ENCODE measurements at places on chromosomes 12 and 14. TPM values are rescaled to one million over a fixed set of nuclear protein-coding genes. Genes with fewer than 3 reads are reported as not detected.
A peak's percentile ranks its signal among the peaks of the same experiment; 100 is the strongest.

P2RX2 gene
- total RNA-seq: not detected

GRCh38 chr12:90959032-90959431 is 4.1 kb upstream of the CCER1 start:
- DNase-seq: no peak

SMAGP gene
- 17.4 TPM for total RNA-seq

- DNase-seq: peak; percentile 77
Measured at GRCh38 chr12:121144416-121144914, 11.8 kb downstream of the P2RX7 start.

METTL1 gene
- total RNA-seq: 40.6 TPM

HVCN1 gene
- not detected for total RNA-seq

DNA sequence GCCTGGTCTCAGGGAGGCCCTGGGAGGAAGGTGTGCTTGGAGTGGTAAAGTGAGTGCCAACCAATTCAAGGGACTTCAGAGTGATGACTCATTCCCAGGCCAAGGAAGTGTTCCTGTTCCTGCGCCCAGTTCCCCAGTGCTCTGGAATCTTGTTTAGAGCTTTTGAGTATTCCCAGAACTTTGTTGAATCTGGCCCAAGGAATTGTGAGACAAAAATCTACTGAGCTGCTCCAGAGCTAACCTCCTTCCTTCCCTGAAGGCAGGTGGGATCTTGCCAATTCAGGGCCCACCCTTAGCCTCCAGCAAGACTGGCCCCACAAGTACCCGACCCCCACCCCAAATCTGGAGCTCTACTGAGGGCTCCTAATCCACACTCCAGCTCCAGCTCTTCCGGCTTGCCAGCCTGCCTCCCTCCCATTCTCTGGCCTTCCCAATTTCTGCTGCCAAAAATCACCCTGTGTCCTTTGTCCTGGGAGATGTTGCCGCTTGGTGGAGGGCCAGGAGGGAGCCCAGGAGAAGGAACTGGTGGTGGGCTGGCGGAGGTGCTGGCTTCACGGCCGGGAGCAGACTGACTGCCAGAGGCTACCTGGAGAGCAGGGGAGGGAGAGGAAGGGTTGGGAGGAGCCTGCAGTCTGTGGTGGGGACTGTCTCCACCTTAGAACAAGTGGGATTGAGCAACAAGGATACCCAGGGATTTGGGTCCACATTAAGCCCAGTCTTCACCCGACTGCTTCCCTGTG is 2.0 kb upstream of the ATN1 start:
- DNase-seq: peak; percentile 96

DNA sequence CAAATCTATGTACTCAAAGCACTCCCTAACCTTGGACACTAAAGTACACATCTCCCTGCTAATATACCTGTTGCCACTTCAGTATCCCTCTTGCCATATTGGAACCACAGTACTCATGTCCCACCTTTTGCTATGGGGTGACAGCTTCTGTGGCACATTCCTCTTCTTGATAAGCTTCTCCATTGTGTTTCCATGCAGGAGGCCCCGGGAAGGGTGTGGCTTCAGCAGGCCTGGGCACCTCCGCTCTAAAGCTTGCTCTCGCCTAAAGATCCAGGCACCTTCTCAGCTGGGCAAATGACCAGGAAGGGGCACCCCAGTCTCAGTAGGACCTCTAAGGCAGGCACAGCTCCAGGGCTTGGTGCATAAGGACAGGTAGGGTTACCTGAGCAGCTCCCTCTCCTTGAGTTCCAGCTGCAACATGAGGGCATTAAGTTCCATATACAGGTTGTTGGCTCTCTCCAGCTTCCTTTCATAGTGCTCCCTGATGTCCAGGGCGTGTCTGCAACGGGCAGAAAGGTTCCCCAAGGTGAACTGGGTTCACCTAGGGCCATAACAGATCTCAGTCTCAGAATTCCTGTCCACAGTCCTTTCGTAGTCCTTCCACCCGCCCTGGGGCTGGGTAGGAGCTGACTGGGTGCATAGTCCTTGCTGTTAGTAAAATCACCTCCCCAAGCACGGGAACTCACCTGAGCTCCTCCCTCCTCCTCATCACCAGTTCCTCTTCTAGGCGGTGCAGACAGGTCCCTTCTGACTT is 15.9 kb downstream of the MAP3K12 start:
- no peak for DNase-seq

GRCh38 chr12:14769466-14769968 is 33.8 kb downstream of the WBP11 start:
- DNase-seq: no peak
